ENCODE measurements at places on chromosomes 7 and 10.

- DNase-seq = no peak
These were observed 275.5 kb downstream of the FGFR2 start for GRCh38 chr10:121322776-121323175.

GRCh38 chr7:75994388-75995051, at the start of gene TMEM120A:
Gene TMEM120A, minus strand, starts transcription at chr7:75994595. Its CDS starts 25 bp downstream, at chr7:75994570.
- DNase-seq = peak; percentile 54

DNA sequence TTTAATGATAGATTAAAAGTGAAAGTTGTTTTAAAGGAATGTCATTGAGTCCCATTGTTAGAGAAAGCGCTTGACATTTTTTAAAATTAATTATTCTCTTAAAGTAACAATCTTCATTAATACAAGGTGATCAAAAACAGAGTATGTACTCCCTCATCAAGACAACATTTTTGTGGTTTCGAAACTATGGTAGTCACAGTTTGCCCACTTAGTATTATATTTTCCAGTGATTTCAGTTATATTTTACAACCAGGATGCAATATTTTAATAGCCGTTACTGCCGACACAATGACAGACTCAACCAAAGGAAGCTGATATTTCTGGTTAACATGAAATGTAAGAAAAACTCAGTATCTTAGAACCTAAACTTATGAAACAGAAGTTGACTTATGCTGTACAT, 31.3 kb downstream of the MKX start:
- no peak for DNase-seq

DNA sequence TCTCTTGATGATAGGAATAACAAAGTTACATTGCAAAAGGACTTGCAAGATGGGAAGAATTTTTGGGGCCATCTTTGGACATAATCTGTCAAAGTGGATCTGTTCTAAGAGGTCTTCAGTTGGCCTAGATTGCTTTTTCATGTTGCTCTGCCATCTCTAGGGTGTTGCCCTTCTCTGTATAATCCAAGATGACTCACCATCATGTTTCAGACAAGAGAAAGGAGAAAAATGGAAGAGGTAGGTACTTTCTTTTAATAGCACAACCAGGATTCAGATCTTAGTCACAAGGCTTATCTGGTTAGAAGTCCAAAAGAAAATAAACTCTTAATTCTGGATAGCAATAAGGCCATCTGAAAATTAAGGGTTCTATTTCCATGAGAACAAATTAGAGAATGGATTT, 38.7 kb upstream of the FOXP2 start:
- DNase-seq = no peak

GRCh38 chr10:121570315-121570714, 27.9 kb downstream of the FGFR2 start:
- no peak for DNase-seq

- no peak for DNase-seq
These were observed 21.4 kb downstream of the CREB5 start for GRCh38 chr7:28433699-28434219.

GRCh38 chr10:52115823-52116222, 198.3 kb upstream of the DKK1 start:
- DNase-seq = peak; percentile 7

DNA sequence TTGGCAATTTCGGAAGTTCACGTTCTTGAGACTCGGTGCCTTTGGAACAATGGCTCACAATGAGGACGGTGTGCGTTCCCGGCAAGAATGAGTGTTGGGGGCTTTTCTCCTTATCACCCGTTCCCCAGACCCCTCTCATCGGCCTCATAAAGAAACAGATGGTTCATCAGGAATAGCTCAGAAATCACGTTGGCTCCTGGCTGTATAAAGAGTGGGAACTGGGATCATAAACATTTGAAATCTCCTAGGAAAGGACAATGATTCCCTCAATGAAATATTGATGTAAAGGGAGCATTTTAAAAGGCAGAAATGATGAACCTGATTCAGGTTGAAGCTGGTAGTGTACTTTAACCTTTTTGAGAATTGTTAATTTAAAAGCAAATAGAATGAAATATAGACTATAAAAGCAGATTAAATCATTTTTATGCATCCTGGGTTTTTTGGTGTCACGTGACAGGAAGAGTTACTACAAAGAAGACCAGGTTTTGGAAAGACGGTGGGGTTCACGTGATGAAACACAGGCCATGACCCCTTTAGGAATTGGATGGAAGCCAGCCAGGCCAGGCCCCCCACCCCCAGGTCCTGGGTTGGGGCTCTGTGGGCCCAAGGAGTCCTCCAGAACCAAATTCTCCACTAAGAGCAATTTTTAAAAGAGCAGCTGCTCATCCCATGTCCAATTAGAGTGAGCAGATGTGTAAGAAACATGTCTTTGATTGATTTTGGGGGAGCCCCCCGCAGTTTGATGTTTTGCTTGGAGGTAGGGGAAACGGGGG, 63.0 kb downstream of the CUX1 start:
- DNase-seq = no peak

Data from HFF-Myc (cell line).